ENCODE measurements at places on chromosomes 1 and 21.

DNA sequence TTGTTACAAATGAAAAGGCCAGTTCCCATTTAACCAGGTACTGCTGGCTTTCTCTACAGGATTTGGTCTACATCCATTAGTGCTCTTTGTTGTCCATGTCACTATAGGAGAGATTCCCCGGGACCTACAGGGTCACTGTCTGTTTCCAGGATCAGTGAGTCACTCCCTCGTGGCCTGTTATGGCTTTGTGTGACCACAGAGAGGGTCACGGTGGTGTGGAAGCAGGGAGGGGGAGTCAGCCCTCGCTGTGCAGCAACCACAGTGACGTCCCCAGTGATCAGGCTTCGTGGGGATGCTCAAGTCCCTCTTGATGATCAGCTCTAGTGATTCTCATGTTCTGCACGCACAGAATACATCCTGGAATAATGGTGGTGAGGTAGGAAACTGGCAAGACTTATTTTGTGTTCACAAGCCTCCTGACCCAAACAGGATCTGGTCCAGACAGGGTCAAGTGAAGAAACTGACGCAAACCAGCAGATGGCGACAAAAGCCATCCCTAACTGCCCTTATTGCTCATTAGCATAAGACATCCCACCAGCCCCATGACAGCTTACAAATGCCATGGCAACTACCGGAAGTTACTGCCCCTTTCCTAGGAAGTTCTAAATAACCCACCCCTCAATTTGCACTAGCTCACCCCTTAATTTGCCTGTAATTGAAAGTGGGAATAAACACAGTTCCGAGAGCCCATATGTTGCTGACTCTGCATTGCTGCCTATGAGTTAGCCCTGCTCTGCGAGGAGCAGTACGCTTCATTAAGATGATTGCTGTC, 98.5 kb downstream of the DISC1 start:
- no peak for DNase-seq

- no peak for DNase-seq
Measured at GRCh38 chr1:4594286-4594991, 60.0 kb upstream of the AJAP1 start.

DNA sequence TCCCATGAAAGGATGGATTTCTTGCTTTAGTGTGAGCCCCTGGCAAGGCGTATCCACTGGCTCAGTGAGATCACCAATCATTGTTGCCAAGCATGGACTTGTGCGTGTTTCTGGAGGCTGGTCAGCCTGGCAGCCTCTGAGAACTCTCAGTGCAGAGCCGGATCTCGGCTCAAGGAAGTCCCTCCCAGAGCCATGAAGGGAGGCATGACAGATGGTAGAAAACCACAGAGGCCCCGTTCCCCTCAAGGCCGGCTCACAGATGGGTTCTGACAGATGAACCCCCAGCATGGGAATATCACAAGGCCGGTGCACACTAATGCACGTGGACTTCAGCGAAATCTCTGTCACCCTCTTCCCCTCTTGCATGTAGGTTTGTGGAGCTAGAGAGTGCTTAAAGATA, 290.5 kb downstream of the AJAP1 start:
- DNase-seq: no peak

DNA sequence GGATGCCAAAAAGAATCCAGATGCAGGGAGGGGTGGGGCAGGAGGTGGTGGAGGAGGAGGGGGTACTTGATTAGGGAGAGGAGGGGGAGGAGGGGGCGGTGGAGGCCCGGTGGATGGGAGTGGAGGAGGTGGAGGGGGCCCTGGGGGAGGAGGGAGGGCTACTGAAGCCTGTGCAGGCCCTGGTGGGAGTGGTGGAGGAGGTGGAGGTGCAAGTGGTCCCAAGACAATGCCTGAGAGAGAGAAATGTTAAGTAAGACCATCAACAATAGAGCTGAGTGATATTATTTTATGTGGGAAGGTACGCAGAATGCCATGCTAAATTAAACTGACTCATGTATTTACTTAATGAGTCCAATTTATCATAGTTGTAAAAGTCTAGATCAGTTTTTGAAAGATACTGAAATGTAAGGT, 86.8 kb upstream of the LBR start:
- no peak for DNase-seq

DNA sequence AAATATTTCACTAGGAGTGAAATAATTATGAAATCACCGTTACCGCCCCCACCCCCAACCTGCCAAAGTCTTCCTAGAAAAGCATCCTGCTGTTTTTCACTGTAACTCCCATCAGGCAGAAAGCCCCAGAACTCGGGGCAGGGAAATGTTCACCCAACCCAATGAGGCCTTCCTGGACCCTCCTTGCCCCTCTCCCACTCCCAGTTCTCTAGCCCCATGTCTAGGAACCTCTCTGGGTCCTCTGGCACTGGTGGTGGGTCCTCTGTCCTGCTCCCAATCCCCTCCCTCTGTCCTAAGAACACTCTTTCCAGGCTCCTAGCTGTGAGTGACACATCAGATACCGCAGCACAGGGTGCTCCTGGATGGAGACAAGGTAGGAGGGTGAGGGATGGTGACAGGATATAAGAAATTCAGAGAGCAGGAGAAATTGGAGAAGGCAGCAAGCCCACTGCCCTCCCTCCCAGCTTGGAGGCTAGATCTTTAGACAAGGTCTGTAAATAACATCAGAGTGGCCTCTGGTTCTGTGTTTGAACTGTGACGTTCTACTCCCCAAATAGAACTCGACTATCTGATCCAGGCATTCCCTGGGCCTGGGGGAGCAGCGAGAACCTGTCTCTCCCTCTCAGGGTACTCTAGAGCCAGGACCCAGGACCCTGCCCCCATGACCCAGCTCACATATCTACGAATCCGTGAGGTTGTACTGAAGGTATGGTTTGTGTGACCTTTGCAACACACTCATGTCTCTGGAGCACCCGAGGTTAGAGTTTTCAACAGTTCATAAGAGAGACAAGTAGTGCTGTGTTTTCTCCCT, 23.3 kb upstream of the BTG2 start:
- DNase-seq: no peak

GRCh38 chr1:204463125-204464060, 31.2 kb downstream of the PIK3C2B start:
- no peak for DNase-seq

- no peak for DNase-seq
Measured at GRCh38 chr1:242023805-242024204, 24.9 kb upstream of the MAP1LC3C start.

GRCh38 chr1:224245188-224245587, 62.1 kb downstream of the DEGS1 start:
- no peak for DNase-seq

DNA sequence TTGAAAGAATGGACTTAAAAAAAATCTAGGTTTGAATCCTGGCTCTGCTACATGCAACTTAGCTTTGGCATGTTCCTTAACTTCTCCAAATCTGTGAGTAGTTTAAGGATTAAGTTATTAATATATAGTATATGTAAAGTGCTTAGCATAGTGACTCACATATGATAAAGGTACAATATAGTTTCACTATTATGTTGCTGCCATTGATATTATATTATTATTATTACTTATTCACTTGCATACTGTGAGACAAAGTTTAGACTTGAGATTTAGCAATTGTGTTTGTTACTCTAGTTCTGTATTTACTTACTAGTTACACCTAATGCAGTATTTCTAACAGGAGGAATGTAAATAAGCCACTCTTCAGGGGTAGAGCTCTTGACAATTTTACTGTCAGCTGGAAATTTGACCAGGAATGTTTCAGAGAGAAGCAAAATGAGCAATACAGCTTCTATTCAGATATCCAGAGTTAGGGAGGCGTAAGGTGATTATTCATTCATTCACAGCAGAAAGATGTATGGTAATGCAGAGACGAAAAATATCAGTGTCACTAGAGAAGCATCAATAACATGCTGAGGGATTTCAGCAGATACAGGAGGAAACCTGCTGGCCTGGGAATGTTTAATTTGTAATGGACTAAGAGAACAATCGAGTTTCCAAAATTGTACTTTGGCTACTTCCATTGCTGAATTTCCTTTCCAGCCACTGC, 25.5 kb downstream of the RGS7 start:
- no peak for DNase-seq

GRCh38 chr1:162182090-162182489, 112.6 kb downstream of the NOS1AP start:
- no peak for DNase-seq

- no peak for DNase-seq
Measured at GRCh38 chr1:98898940-98899339, 105.7 kb downstream of the PLPPR5 start.

DNA sequence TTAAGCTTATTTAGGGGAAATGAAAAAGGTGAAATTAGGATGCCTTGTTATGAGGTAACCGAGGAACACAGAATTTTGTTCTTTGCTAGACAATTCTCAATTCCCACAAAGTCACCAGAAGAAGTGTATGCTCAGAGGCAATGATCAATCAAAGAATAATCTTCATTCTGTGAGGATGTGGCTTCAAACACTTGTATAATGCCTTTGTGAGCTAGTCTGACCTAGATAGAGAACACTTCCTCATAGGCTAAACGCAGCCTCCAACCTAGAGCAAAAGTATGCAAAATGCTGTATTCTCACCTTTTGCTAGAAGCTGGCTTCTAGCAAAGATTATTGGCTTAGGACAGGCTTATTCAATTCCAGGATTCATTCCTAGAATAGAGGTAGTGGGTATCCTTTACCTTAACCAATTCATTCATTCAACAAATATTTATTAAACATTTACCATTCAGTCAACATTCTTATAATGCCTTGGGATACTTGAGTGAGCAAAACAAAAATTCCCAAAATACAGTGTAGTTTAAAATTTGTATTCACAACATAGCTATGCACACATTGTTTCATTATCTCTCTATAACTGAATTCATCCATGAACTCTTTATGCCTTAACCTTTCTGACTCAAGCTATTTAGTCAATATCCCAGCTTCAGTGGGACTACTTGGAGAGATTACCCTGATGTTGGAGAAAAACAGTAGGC, 530.2 kb downstream of the PTPRC start:
- DNase-seq: no peak

GRCh38 chr1:195894411-195894810, 713.8 kb downstream of the KCNT2 start:
- DNase-seq: no peak

DNA sequence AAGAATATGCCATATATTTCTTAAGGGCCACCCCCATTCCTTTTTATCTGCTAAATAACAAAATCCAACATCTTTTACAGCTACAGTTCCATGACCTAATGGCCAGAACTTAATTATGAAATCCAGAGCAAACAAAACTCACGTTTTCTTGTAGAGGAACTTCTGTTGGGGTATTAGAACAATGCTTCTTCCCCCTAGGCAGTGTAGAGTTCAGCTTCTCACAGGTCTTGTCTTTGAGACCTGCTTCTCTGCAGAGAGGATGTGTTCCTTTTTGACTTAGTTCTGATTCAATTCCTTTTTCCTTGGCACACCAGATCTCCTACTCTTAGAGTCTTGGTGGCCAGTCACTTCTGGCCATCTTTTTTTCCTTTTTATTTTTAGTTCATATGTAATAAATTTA, 22.2 kb downstream of the VAV3 start:
- no peak for DNase-seq
